ENCODE measurements at places on chromosomes 2 and 18.
A peak's percentile ranks its signal among the peaks of the same experiment; 100 is the strongest.

GRCh38 chr2:190052307-190052706, 10.2 kb downstream of the MSTN start:
- DNase-seq, result no peak

- DNase-seq, result no peak
These were observed 406.9 kb downstream of the DCDC2C start for GRCh38 chr2:4110273-4110672.

DNA sequence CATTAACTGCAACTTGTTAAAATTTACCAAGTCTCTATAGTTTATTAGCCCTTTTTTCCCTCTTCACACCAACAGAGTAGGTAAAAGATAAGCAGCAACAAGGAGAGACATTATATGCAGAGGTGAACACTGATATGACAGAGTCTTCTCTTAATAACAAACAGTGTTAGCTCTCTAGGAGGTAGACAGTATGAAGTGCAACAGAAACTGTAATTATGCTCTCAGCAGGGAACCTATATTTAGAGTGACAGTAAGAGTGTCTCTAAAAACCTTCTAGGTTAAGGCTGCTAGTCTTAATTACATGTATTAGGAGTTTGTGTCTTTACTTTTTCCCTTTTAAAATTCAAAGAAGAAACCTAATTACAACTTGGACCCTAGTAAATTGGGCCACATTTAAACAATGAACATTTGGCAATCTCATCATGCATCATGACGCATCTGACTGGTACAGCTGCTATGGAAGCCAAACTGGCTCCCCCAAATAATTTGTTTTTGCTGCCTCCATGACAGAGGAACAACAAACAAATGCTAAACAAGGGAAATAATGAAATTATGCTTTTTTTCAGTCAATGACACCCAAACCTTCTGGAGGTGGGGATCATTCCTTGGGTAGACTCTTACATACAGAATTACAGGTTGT, 69.9 kb upstream of the MMADHC start:
- DNase-seq, result no peak

GRCh38 chr18:67194886-67195285, 321.6 kb downstream of the DSEL start:
- DNase-seq, result no peak

DNA sequence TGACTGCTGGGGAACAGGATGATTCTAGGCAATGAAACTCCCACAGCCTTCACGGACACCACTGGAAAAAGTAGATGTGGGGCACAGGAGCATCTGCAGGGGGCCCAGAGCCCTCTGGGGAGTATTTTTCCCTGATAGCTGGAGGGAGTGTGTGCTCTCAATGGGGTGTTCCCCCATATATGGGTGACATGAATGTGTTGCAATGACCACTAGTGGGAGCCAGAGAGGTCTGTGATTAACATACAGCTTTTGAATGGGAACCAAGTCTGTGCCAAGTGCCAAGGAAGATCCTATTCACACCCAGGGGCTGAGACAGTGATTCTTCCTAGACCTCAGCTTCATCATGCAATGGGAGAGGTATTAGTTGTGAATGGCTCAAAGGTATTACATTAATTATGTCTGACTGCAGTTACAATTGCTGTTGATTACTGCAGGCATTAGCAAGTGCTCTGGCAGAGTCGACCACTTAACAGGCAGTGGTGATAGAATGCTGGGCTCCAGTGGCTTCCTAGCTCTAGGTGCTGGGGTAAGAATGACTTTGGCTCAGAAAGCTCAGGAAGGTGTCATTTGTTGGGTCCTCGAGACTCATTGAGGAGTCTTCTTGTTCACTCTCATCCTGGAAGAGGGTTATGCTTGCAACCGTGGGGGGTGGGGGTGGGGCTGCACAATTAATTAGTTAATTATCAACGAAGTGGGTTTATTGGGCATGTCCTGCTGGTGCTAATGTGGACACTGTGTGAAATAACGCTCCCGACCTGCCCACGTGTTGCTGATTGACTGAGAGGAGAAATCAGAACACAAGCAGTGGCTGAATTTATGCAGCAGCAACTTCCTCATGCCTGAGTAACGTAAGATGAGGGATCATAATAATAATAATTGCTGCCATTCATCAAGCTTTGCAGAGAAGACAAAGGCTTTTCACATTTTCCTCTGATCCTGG, 194.1 kb downstream of the CLIP4 start:
- DNase-seq, result peak; percentile 19

GRCh38 chr2:196961889-196962288, 35.4 kb upstream of the PGAP1 start:
- DNase-seq, result no peak

- DNase-seq, result no peak
These were observed 16.6 kb upstream of the LNPK start for GRCh38 chr2:176018708-176019107.

GRCh38 chr2:67526283-67526682, 129.2 kb downstream of the ETAA1 start:
- no peak for DNase-seq
